ENCODE measurements at places on chromosomes 5 and 9.
A peak's percentile ranks its signal among the peaks of the same experiment; 100 is the strongest.

DNA sequence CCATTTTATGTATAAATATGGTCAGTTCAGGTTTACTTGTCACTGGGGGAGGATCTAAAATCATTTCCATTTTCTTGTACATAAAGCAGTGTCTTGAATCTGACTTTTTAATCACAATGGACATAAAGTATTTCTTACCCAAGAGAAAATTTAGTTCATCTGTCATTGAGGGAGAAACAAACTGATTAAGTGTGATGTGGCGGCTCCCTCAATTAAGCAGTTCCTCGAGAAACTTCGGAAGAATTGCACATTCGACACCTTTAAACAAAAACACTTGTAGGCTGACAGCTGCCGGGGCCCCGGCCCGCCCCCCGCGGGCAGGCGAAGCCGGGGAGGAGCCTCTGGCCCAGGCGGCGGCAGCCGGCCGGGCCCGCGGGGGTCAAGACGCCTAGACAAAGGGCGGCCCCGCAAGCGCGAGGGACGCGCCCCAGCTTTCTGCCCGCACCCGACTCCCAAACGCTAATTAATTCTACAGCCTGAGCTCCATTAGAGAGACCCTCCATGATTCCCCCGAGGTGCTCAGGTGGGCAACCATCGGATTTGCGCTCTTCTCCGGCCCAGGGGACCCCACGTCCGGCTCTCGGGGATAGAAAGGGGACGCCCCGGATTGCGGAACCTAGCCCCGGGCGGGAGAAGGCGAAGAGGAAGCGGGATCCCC lies 750 bp downstream of the TRIM36 start:
- no peak for DNase-seq

GRCh38 chr5:11905206-11905605 lies 960 bp upstream of the CTNND2 start:
- no peak for DNase-seq

GRCh38 chr5:7395947-7396712 lies at the start of gene ADCY2:
Gene ADCY2 (plus strand): TSS chr5:7396138. CDS start chr5:7396297, 159 bp downstream.
- no peak for DNase-seq

DNA sequence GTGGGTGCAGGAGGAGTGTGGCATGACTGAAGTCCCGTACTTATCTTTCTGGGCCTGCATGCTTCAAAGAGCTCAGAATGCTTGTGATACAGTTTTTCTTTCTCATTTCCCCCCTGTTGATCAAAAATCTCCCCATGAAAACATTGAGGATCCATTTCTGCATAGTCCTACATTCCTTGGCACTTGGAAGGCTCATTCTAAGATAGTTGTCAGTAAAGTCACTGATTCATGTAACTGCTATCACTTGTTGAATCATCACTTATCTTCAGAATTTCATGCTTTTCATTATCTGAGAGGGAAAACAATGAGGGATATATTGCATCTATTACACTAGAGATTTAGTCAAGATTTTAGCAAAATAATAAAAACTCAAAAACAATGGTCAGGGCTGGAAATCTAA lies 1953.1 kb upstream of the CDH6 start:
- no peak for DNase-seq

- no peak for DNase-seq
Observed at GRCh38 chr9:71004196-71004595, 117.2 kb downstream of the TRPM3 start.

- DNase-seq, result peak; percentile 77
Observed at GRCh38 chr5:172420235-172420939, 33.9 kb downstream of the SH3PXD2B start.

DNA sequence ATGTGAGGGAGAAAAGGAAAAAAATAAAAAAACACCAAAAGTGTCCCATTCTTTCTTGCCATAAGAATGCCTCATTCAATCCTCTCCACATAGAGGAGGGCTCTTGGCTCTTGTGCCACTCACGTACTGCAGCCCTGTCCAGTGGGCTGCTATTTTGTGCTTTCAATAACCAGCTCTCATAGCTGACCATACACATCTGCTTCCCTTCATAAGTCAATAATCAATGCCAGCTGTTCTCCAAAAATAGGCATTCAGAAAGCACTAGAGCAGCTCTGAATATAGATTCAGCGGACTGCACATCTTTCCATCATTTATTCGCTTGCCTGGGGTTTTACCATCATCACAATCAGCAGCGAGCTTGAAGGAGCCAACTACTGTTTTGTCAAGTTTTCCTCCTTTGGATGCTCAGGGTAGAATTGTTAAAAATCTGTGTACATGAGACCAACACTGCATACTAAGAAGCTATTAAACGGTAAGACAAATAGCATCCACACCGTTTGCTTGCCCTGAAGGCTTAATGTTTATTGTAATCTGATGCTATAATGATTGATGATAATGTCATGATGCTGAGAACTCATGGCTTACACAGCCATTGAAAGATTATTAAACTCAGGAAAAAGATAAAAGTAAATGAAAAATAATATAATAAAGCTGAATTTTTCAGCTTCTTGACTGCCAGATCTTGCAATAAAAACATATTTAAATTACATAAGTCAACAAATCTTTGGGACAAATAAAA lies 80.0 kb downstream of the OXCT1 start:
- DNase-seq, result no peak

DNA sequence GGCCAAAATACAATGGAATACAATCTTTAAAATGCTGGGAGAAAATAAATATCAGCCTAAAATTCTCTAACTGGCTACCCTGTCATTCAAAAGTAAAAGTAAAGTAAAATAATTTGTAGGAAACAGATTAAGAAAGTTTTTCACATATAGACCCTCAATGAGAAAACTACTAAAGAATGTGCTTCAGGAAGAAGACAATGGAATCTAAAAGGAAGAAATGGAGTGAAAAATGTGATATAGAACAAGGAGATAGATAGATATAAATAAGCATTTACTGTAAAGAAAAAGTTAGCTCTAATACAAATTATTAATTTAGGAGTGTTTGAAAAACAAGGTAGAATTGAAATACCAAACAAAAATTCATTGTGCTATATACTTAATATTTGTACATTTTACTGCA lies 368.6 kb upstream of the MPDZ start:
- no peak for DNase-seq

DNA sequence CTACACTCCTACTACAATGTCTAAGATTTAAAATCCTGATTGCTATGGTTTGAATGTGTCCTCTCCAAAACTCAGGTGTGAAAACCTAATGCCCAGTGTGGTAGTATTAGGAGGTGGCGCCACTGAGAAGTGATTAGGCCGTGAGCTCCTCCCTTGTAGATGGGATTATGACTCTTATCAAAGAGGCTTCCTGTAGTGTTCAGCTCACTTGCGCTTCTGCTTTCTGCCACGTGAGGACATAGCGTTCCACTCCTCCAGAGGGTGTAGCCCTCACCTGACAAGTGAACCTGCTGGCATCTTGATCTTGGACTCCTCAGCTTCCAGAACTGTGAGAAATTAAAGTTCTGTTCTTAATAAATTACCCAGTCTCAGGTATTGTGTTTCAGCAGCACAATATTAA lies 33.0 kb upstream of the WHRN start:
- no peak for DNase-seq

DNA sequence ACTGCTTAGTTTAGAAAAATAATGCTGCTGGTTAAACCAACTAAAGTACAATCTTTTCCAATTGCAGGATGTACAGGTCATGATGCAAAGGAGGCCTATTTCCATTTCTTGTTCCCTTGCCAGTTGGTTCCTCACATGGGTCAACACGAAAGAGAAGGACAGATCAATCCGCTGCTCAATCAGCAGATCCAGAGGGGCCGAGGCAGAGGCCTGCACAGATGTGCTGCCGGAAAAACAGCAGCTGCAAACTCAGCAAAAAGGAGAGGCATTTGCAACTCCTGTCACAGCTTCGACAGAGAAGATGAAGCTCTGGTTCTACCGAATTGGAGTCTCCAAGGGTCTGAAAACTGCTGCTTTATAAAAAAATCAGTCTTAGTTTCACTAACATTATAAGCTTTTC lies 69.8 kb downstream of the NIPSNAP3B start:
- DNase-seq, result no peak

DNA sequence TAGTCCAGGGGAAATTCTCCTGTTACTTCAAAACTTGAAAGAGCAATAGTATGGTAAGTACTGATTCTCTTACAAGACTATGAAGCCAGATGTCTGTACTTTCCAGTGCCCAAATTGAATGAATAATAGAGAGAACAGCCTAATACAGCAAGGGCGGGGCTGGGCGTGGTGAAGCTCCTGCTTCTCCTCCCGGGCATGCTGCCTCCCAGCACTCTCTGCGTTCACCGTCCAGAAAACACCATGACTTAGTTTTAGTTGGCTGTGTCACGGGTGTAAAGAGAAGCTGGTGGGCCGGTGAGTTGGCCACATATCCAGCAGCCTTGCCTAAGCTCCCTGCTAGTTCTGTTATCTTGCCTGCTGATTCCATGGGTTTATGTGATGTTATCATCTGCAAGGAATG lies 40.7 kb upstream of the ADAMTS2 start:
- DNase-seq, result no peak

- DNase-seq, result no peak
Observed at GRCh38 chr9:14941501-14942405, 31.5 kb upstream of the FREM1 start.

GRCh38 chr5:607541-608428 lies 4.4 kb upstream of the CEP72 start:
- DNase-seq, result no peak

GRCh38 chr5:176530393-176530982 lies 6.7 kb downstream of the RNF44 start:
- peak; percentile 47 for DNase-seq

- DNase-seq, result no peak
Observed at GRCh38 chr5:154274828-154275185, 84.3 kb downstream of the GALNT10 start.

GRCh38 chr5:141040093-141040770 lies 10.9 kb upstream of the PCDHB1 start:
- DNase-seq, result peak; percentile 65

- no peak for DNase-seq
Observed at GRCh38 chr9:128214571-128215490, 11.7 kb downstream of the DNM1 start.

- DNase-seq, result no peak
Observed at GRCh38 chr9:74645007-74645639, 148.0 kb downstream of the RORB start.

DNA sequence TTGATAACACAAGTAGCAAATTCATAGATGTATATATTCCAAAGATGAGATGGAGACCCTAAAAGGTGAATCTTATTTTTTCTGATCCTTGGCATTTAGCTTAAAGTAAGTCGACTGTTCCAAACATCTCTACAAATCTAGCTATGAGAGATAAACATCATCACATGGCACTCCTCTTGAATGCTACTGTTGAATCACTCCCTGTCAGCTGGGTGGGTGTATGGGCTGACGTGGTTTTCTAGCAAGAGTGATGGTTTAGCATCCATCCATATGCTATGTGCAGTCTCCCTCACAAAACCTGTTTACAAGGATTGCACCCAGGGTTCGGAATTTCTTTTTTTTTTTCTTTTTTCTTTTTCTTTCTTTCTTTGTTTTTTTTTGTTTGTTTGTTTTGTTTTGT lies 13.8 kb downstream of the ACO1 start:
- DNase-seq, result no peak

- peak; percentile 95 for DNase-seq
Observed at GRCh38 chr5:181260720-181261319, at the start of gene TRIM52. Gene TRIM52 (minus strand): TSS chr5:181261143. CDS start chr5:181260813, 330 bp downstream.

DNA sequence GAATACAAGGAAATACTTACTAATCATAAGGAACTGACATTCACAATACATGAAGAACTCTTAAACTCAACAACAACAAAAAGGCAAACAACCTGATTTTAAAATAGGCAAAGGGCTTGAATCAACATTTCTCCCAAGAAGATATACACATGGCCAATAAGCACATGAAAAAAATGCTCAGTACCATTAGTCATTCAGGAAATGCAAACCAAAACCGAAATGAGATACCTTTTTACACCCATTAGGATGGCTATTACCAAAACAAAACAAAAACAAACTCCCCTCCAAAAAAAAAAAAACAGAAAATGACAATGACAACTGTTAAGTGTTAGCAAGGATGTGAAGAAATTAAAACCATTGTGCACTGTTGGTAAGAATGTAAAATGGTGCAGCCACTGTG lies 104.1 kb upstream of the ZNF462 start:
- no peak for DNase-seq

DNA sequence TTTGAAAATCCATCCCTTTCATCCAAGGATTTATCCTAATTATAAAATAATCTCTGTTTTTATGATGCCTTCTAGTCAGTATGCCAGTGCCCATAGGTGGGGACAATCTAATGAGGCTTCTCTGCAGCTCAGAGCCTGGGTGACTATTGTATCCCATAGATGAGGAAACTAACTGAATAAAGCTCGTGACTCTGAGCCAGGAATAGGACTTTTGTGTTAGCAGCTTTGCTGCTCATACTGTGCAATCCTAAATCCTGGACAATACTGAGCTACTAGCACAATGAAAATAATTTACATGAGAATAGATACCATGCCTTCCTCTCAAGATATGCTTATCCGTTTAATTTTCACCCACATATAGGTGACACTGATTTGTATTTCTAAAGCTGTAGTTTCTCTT lies 443.0 kb downstream of the PLK2 start:
- no peak for DNase-seq

DNA sequence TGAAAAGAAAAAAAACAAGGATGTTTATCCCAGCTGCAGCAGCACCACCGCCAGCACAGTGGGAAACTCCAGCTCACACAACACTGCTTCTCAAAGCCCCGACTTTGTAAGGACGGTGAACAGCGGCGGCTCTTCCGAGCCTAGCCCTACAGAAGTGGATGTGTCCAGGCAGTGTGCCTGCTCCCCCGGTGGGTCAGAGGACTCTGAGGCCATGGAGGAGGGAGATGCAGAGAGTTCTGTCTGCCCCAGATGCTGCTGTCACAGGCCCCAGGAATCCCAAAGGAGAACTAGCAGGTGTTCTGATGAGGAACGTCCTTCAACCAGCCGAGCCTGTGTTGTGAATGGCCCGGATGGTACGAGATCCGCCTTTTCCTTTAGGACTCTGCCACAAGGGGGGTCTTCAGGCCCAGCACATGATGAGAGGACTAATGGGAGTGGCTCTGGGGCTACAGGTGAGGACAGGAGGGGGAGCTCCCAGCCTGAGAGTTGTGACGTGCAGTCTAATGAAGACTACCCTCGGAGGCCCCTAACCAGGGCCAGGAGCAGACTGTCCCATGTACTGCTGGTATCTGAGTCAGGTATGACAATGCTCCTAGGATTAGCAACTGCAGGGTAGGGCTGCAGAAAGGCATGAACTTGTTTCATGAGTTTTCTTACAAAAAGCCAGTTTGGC lies 43.7 kb downstream of the FBXO38 start:
- no peak for DNase-seq

- no peak for DNase-seq
Observed at GRCh38 chr5:80921026-80921425, 39.1 kb upstream of the RASGRF2 start.

Data from lower lobe of right lung (tissue), 2 donors.